ENCODE measurements at places on chromosomes 11 and 22.

DNA sequence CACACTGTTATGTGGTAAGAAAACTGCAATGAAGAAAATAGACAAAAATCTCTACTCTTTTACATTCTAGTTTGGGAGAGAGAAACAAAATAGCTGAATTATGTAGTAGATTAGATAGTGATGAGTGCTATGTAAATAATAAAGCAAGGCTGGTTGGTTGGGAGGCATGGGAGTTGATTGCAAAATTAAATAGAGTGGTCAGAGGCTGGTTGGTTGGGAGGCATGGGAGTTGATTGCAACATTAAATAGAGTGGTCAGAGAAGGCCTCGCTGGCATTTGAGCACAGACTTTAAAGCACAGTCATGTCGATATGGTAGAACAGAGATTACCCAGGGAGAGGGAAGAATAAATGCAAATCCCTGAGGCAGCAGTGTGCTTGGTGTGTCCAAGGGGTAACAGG, 22.4 kb downstream of the SIK2 start:
- no peak for DNase-seq

GRCh38 chr11:6319001-6319703, 1.1 kb downstream of the CAVIN3 start:
- peak; percentile 53 for DNase-seq

DNA sequence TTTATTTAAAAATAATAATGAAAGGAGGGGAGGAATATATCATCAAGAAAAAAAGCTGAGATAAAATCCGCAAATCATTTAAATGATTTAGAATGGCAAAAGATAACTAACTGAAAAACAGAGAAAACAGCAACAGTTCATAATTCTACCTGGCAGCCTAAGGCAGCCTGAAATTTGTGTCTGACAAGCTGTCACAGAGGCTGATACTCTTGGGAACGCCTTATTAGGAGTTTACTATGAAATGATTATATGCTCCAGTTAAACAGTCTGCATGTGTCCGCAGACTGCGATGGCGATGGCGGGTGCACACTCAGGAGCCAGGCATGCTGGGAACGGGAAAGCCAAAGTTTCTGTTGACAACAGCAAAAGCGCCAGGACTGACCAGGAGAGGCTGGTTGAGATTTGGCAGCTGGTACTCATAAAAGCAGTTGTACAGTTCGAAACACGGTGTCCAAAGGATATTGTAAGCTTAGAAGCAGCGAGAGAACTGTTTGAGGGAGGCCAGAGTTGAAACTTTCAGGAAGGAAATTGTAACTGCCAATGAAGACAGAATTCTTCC, 172.9 kb upstream of the MPPED2 start:
- DNase-seq = no peak

GRCh38 chr22:29596408-29596807, 7.0 kb upstream of the NF2 start:
- no peak for DNase-seq

DNA sequence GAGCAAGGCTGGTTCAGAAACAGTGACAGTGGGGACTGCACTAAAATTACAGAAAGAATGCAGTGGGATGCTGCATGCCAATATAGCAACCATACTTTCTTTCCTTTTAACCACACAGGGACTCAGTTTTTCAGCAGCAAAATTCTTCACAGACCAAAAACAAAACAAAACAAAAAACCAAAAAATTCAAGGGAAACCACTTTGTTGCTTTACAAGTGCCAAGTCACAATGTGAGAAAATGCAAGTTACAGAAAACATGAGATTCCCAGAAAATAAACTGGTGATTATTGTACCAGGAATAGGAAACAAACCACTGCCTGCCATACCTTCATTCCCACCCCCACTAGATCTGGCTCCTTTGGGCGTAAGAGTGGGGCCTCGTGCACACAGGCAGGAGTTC, 52.6 kb downstream of the TENM4 start:
- DNase-seq = no peak

GRCh38 chr11:66216911-66217310, 51.5 kb upstream of the RAB1B start:
- no peak for DNase-seq

Measured in endothelial cell (in vitro differentiated cells).